Activated CD4-positive, alpha-beta T cell treated with anti-CD3 and anti-CD28 coated beads, Interleukin-2, amount 10 ng/mL, durations not matched to agents 24 days and 14 days (primary cell): ENCODE measurements at places on chromosomes 3 and 15. TPM values are rescaled to one million over a fixed set of nuclear protein-coding genes. Genes with fewer than 3 reads are reported as not detected.
A peak's percentile ranks its signal among the peaks of the same experiment; 100 is the strongest.

DNA sequence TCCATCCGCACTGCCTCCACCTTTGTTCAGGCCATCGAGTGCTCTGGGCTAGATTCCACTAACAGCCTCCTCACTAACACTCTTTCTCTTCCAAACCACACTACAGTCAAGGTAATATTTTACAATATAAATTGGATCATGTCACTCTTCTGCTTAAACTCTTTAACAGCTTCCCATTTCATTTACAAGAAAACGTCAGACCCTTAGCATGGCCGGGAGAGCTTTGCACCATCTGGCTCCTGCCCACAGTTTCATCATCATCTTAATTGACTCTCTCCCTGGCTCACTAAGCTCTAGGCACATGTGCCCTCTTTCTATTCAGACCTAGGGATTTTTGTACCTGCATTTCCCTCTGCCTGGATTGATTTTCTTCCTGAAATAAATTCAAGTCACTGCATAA, 354.7 kb downstream of the FGF12 start:
- no peak overlapping the region for H3K4me3 ChIP-seq
- no peaks in the 10 kb centered on the region for H3K36me3 ChIP-seq
- H3K4me1 ChIP-seq, result no peaks in the 10 kb centered on the region
- no peaks in the 10 kb centered on the region for H3K27me3 ChIP-seq

DNA sequence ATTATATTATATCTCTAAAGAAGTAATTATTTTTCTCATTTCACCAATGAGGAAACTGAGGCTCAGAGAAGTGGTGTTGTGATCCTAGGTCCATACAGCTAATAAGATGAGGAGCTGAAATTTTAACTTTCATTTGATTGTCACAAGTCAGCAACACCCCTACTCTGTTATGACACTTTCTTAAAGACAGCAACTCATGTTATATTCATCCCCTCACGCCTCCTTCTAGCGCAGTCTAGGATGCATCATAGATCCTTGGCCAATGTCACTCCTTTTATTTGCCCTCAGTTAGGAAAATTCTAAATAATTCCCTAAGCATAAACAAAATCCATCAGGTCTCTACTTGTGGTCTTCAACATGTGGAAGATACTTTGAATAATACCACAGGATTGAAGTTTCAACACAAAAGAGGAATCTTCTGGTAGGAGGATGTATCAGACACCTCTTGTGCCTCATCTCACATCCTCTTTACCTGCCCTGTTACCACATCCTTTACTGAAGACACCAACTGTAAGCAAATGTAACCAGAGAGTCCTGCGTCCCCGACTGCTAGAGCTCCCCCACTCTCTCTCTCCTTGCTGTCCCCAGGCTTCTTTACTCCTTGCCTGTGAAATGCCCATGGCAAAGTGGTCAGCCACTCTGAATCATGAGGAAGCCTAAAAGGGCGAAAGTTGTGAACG, 53.7 kb downstream of the TRIM42 start:
- H3K4me1 ChIP-seq, result peaks cover 9% of the 10 kb centered on the region
- no peak overlapping the region for H3K27ac ChIP-seq
- no peaks in the 10 kb centered on the region for H3K36me3 ChIP-seq
- H3K27me3 ChIP-seq, result peaks cover 7% of the 10 kb centered on the region
- no peak overlapping the region for H3K4me3 ChIP-seq
- DNase-seq, result peak; percentile 60

- H3K27me3 ChIP-seq, result peaks cover 15% of the 10 kb centered on the region
- H3K36me3 ChIP-seq, result no peaks in the 10 kb centered on the region
- no peak for DNase-seq
- peaks cover 11% of the 10 kb centered on the region for H3K4me1 ChIP-seq
- no peak overlapping the region for H3K4me3 ChIP-seq
Observed at GRCh38 chr15:78570710-78571109, 5.4 kb downstream of the CHRNA5 start.

- H3K4me3 ChIP-seq, result no peak overlapping the region
- no peak overlapping the region for H3K27ac ChIP-seq
- H3K4me1 ChIP-seq, result no peaks in the 10 kb centered on the region
- H3K27me3 ChIP-seq, result peaks cover 3% of the 10 kb centered on the region
- DNase-seq, result no peak
Observed at GRCh38 chr3:59510576-59510975, 460.8 kb upstream of the CFAP20DC start.

DNA sequence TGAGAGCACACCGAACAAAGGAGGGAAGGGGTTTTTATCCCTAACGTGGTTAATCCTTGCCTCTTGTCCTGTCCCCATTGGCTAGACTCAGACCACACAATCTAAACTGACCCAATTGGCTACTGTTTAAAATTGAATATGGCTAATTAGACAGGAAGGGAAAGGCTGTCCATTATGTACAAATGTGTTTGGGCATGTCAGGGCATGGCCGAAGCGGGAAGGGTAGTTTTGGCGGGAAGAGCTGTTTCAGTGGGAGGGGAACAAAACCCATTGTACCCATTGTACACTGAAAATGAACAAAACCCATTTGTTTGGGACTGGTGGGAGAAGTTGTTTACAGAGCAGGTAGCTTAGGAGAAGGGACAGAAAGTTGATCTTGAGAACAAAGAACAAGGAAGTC, 330.9 kb upstream of the POU1F1 start:
- no peaks in the 10 kb centered on the region for H3K4me1 ChIP-seq
- H3K36me3 ChIP-seq, result no peaks in the 10 kb centered on the region
- no peak overlapping the region for H3K27ac ChIP-seq

DNA sequence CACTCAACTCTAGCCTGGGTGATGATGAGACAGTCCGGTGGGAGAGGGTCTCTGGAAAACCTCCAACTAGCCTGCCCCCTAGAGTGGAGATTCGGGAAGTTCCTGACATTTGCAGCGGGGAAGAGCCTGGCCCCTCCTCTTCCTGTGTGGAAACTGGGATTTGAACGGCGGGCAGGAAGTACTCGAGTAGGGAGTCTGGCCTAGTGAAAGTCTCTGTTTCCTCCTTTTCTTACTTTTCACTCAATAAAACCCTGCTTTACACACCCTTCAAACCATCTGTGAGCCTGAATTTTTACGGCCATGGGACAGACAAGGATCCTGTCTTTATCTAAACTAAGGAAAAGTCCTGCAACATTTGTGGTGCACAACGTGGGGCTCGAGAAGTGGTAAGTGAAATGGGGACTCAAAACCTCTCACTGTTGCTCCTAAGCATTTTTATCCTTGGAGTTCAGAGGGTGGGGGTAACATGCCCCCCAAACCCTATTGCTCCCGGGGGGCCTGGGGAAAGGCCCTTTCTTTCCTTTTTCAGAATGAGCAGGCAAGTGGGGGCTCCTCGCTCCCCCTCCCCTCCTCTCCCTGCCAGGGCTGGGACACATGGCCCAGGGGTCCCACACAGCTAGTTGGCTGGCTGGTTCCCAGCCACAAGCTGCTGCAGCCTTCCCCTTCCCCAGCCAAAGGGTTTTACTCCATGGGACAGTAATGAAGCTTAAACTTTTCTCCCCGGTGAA, 224.7 kb upstream of the GBE1 start:
- no peak overlapping the region for H3K4me3 ChIP-seq
- H3K36me3 ChIP-seq, result no peaks in the 10 kb centered on the region
- H3K4me1 ChIP-seq, result no peaks in the 10 kb centered on the region
- no peaks in the 10 kb centered on the region for H3K27me3 ChIP-seq
- no peak overlapping the region for H3K27ac ChIP-seq
- DNase-seq, result no peak

DNA sequence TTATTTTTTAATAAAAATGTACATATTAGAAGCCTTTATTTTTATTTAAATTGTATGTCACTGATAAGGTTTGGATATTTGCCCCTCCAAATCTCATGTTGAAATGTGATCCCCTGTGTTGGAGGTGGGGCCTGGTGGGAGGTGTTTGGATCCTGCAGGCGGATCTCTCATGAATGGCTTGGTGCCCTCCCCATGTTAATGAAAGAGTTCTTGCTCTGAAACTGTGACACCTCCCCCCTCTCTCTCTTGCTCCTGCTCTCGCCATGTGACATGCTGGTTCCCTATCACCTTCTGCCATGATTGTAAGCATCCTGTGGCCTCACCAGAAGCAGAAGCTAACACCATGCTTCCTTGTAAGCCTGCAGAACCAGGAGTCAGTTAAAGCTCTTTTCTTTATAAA, 13.0 kb downstream of the AGTR1 start:
- DNase-seq, result no peak
- no peaks in the 10 kb centered on the region for H3K36me3 ChIP-seq
- H3K27ac ChIP-seq, result no peak overlapping the region
- no peak overlapping the region for H3K4me3 ChIP-seq
- no peaks in the 10 kb centered on the region for H3K4me1 ChIP-seq

DNA sequence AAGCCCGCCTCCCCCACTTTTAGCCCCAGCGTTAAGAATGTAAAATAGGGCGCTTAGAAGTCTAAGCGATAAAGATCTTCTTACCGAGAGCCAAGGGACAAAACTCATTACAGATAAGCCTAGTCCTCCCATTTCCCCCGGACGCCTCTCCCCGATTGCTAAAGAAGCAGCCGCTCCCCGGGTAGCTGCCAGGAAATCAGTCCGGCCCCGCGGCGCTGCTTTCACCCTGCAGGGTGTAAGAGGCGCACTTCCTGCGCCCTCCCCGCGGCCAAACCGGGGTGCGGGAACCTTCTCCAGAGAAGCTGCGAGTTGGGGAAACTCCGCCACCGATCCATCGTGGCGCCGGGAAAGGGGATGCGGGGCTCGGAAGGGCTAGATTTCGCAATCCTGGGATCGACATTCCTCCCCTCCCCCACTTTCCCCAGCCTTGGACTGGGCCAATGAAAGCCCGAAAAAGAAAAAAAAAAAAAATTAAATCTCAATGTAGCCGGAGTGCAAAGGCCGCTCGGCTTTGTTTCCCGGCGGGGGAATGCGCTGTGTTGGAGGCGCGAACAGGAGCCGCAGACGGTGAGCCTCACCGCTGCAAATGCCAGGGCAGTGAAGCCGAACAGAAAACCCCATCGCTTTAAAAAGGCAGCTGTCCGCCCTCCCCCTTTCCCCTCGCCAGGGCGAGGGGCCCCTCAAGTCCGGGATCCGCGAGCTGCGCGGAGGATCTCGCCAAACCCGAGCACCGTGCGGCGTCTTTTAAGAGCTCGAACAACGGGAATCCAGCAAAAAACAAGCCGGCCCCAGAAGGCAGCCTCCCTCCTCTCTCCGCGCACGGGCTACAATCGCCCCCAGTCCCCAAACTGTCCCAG, 626 bp upstream of the PTPRG start:
- peaks cover 55% of the 10 kb centered on the region for H3K27me3 ChIP-seq
- H3K27ac ChIP-seq, result peak overlapping the region; percentile 74
- H3K36me3 ChIP-seq, result no peaks in the 10 kb centered on the region
- H3K4me3 ChIP-seq, result peak overlapping the region; percentile 96
- peaks cover 16% of the 10 kb centered on the region for H3K4me1 ChIP-seq
- peak; percentile 88 for DNase-seq

GRCh38 chr3:70519026-70519425, 206.6 kb upstream of the MDFIC2 start:
- H3K27me3 ChIP-seq, result peaks cover 7% of the 10 kb centered on the region
- no peaks in the 10 kb centered on the region for H3K4me1 ChIP-seq
- H3K4me3 ChIP-seq, result no peak overlapping the region
- no peaks in the 10 kb centered on the region for H3K36me3 ChIP-seq
- H3K27ac ChIP-seq, result no peak overlapping the region
- DNase-seq, result no peak

GRCh38 chr15:86611417-86612040, 531.9 kb downstream of the AGBL1 start:
- H3K27me3 ChIP-seq, result no peaks in the 10 kb centered on the region
- DNase-seq, result peak; percentile 80
- peak overlapping the region; percentile 49 for H3K4me3 ChIP-seq
- H3K27ac ChIP-seq, result peak overlapping the region; percentile 81
- H3K36me3 ChIP-seq, result peaks cover 9% of the 10 kb centered on the region

GRCh38 chr3:74614107-74614967, at the start of gene CNTN3:
TSS of gene CNTN3 (minus strand) at chr3:74614659. CDS start at chr3:74521112, 93,547 bp downstream.
- peaks cover 17% of the 10 kb centered on the region for H3K27me3 ChIP-seq
- DNase-seq, result no peak
- no peaks in the 10 kb centered on the region for H3K36me3 ChIP-seq
- no peaks in the 10 kb centered on the region for H3K4me1 ChIP-seq
- no peak within 1 kb of the TSS for H3K27ac ChIP-seq

DNA sequence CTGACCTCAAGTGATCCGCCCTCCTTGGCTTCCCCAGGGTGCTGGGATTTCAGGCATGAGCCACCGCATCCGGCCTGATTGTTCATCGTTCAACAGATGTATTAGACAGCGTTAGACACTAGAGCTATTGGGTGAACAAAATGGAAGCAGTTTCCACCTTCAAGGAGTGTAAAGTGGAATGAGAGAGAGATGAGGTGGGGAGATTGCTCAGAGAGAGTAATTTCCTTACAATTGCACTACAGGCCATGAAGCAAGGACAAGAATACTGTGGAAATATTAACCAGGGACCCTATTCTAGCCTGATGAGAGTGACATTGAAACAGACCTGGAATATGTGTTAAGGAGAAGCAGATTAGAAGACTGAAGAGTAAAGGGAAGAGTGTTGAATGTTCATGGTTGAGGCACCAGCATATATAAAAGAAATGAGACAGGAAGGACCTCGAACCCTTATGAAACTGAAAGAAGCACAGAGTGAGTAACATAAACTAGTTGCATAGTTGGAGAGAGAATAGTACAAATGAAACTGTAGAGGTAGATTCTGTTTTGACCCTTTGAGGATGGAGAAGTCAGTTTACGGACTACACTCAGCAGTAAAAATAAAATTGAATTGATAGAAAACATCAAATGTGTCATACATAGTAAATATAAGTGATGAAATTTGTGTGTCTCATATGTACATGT, 7.2 kb downstream of the RTF1 start:
- peak overlapping the region; percentile 85 for H3K27ac ChIP-seq
- H3K4me1 ChIP-seq, result peaks cover 29% of the 10 kb centered on the region

GRCh38 chr15:100048736-100049135, 293.0 kb downstream of the ADAMTS17 start:
- H3K4me1 ChIP-seq, result peaks cover 4% of the 10 kb centered on the region
- no peak for DNase-seq
- no peaks in the 10 kb centered on the region for H3K36me3 ChIP-seq
- H3K27me3 ChIP-seq, result no peaks in the 10 kb centered on the region
- H3K4me3 ChIP-seq, result no peak overlapping the region

DNA sequence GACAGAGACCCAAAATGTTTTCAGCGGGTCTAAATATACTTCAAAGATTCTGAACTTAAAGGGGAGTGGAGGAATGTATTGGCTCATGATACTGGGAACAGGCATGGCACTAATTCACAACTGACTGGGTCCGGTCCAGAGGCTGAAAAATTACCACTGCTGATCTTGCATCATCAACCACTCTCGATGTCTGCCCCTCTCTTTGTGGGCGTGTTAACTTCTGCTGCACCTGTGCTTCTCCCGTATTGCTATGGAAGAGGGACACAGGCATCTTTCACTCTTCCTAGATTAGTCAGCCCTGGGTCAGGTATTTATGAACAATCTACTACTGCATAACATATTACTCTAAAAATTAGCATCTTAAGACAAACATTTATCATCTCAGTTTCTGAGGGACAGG, 33.2 kb downstream of the HHLA2 start:
- no peak for DNase-seq
- H3K27ac ChIP-seq, result peak overlapping the region; percentile 65
- peak overlapping the region; percentile 21 for H3K4me3 ChIP-seq
- no peaks in the 10 kb centered on the region for H3K27me3 ChIP-seq
- H3K36me3 ChIP-seq, result peaks cover 23% of the 10 kb centered on the region

The IL17RB gene
- total RNA-seq, result 1.3 and 2.2 TPM in 2 replicates

The FEZF2 gene
- total RNA-seq, result not detected in 2 replicates

The B3GNT5 gene
- total RNA-seq, result 25.0 and 27.9 TPM in 2 replicates

The CYFIP1 gene
- 56.7 and 60.8 TPM in 2 replicates for total RNA-seq

The PAQR9 gene
- total RNA-seq, result not detected in 2 replicates

The CCR8 gene
- total RNA-seq, result 5.7 and 7.5 TPM in 2 replicates

The FANCD2OS gene
- not detected in 2 replicates for total RNA-seq

The EXD1 gene
- total RNA-seq, result not detected in 2 replicates

The ZKSCAN7 gene
- 0.79 and 0.90 TPM in 2 replicates for total RNA-seq

The CAMKV gene
- total RNA-seq, result 1.2 and 1.6 TPM in 2 replicates
